CD4-positive, alpha-beta T cell treated with Interferon alpha-2 for 1 hour (primary cell): ENCODE measurements at places on chromosomes 2 and 18.

DNA sequence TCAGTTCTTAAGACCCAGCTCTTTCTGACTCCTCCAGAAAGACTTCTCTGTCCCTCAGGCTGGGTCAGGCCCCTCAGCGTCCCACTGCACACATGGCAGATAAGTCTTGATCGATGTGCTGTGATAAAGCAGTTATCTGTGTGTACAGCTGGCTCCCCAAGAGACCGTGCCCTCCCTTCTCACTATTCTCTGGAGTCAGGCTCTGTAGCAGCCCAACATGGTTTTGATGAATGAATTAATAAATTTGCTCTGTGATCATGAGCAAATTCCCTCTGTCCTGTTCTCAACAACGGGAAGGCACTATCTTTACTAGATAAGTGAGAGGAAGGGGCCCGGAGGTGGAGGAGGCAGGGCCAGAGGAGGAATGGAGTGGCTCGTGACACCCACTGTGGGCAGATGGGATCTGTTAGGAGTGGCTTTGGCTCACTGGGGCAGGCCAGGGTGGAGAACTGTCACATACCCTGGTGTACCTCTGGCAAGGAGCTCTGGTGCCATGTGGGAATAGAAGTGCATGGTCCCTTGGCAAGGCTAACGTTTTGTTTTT is 48.3 kb downstream of the ZFP36L2 start:
- no peak for DNase-seq

GRCh38 chr18:27956001-27956640 is 220.8 kb downstream of the CDH2 start:
- DNase-seq: no peak

GRCh38 chr18:46623541-46623940 is 33.5 kb downstream of the LOXHD1 start:
- DNase-seq: no peak

DNA sequence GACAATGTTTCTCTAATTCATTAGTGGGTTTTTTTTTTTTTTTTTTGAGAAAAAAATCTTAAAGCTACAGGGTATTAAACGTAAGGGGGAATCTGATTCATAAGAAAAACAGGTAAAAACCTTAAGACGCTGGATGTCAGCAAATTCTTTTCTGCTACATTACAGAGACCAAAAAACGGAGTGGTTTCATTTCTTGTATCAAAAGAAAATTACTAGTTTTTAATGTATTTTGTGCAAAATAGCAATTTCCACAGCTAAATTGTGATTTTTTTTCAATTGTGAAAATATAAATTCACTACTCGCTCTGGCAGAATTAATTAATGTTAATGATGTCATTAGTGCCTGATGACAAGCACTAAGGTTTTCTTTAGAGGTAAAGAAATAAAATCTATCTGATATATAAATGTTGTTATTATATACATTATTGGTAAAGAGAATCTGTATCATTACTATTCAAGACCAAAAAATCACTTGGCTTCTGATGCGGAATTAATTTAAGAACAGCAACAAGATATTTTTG is 9.9 kb downstream of the OTX1 start:
- DNase-seq: no peak
